ENCODE measurements at places on chromosomes 3 and 15.

DNA sequence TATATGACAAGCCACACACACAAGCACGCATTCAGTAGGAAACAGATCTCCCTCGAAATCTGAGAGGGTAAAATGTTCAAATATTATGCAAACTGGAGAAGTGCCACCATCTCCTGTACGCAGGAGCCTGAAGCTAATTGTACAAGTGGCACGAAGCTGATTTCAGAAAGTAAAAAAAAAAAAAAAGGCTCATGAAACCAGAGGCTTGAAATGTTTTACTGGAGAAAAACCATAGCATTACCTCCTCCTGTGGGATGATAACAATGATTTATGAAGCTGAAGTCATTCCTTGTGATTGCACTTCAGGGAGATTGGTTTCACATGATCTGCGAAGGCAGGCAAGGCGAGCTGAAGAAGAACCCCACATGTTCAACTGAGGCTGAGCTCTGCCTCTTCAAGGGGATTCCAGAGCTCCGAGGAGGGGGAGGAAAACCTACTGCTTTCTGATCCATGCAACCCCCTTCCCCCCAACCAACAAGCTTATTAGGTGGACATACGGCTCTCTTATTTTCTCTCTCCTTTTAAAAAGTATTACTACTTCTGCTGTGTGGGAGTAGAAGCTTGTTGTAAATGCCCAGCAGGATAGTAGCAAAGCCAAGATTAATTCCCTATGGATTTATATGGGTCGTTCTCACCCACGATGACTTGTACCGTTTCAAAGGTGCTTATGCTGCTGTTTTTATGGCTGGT, 101.1 kb downstream of the GREM1 start:
- no peak for DNase-seq

DNA sequence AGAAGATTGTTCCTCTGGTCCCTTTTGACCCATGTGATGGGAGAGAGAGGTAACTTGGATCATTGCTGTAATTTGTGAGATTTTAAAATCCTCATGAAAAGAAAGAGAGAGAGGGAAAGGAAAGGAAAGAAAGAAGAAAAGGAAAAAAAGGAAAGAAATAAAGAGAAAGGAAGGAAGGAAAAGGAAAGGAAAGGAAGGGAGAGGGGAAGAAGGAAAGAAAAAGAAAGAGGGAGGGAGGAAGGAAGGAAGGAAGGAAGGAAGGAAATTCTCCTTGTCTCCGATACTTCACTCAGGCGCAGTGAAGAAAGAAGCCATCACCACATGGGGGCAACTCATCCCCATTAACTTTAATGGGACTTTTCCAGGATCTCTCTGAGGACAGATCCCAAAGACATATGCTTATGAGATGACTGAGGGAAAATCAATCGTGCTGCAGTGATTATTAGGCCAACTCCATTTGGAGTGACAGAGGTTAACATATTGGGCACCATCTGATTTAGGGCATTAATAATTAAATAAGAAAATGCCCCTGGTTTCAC, 123.0 kb downstream of the MEGF11 start:
- DNase-seq: no peak

DNA sequence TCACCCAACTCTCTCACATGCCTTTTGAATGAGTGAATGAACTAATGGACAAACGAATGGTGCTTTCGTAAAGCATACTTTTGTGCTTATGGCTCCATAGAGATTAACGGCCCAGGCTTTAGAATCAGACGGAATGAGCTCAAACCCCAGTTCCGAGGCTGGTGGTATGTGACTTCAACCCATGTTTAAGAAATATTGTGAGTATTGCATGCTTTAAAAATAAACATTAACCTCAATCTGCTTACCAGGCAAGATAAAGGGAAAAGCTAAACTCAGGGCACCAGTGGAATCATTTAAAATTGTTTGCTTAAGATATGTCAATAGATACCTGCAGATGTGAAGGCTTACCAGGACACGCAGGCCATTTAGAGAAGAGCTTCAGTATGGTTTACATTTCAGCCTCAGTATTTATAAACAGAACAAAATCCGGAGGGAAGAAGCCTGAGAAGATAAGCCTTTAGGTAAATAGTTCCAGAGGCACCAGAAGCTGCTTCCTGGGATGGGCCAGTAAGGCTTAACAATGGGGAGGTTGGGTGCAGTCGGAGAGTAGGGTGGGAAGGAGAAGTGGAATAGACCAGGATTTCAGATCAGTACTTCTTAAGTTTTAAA, 186.4 kb downstream of the ADAMTS9 start:
- DNase-seq: no peak

DNA sequence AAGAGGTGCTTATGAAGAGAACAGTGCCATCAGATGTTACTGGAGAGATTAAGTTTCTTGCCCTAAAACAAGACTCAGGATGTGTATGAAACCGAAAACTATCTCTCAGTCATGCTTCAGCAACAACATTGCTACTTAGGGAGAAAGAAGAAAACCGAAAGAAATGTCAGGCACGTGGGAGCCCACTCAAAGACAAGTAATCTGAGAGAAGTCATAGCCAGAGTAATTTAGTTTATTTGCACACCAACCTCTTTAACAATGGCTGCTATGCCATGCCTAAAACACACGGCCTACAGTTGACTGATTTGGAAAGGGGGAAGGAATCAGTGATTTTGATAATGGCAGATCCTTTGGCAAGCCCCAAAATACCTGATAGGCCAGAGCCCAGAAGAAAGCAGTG, 162.9 kb downstream of the TIGIT start:
- no peak for DNase-seq

- no peak for DNase-seq
These were observed 98.9 kb downstream of the ULK4 start for GRCh38 chr3:41863024-41863423.

GRCh38 chr3:45035441-45036301, 9.6 kb downstream of the CLEC3B start:
- no peak for DNase-seq

GRCh38 chr15:57090496-57090859, 172.0 kb downstream of the TCF12 start:
- no peak for DNase-seq

DNA sequence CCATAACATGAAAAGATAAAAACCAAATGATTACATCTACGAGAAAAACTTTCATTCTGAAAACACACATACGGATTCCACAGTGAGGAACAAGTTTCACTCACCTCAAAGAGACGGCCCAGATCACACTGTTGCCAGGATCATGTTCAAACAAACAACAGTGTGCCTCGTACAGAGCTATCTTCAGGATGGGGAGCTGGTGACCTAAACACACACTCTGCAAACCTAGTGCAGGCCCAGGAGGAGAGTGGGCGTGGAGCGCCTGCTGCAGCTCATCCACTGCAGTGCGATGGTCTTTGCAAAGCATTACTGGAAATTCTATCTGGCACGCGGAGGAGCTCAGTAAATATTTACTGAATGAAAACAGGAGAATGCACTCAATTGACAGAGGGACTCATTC, 38.5 kb downstream of the TAMM41 start:
- DNase-seq: no peak

DNA sequence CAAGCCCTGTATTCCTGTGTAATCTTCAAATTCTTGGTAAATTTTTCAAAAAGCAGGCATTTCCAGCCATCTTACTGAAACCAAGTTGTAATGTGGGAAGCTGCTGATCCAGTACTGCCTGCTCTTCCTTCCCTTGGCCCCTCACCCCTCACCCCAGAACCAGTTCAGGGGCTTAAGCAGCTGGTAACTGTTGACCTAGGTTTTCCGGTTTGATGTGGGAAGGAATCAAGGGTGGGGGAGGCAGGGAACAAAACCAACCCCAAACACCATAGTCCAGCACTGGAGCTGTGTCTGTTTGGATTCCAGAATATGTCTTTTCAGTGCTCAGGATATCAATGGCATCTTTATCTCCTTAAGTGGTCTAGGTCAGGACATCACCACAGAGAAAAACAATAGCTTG, 26.7 kb downstream of the SNX1 start:
- no peak for DNase-seq

- no peak for DNase-seq
These were observed 22.7 kb upstream of the EPHB3 start for GRCh38 chr3:184538666-184539431.

GRCh38 chr15:42890161-42890913, 30.2 kb downstream of the TTBK2 start:
- DNase-seq: no peak

GRCh38 chr3:19960696-19961095, 13.8 kb downstream of the RAB5A start:
- no peak for DNase-seq

GRCh38 chr3:195001961-195002861, 268.7 kb downstream of the XXYLT1 start:
- no peak for DNase-seq

GRCh38 chr3:188315553-188315952, 161.6 kb downstream of the LPP start:
- no peak for DNase-seq

DNA sequence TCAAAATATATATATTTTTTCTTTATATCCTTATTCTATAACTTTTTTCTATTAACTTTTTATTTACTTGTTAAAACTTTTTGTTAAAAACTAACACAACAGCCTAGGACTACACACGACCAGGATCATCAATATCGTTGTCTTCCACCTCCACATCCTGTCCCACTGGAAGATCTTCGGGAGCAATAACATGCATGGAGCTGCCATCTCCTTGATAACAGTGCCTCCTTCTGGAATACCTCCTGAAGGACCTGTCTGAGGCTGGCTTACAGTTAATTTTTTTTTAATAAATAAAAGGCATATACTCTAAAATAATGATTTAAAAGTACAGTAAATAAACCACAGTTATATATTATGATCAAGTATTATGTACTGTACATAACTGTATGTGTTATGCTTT, 58.9 kb downstream of the SFMBT1 start:
- DNase-seq: no peak

- DNase-seq: no peak
These were observed 307.0 kb upstream of the RASGRP1 start for GRCh38 chr15:38871638-38872037.

- DNase-seq: no peak
These were observed 34.6 kb upstream of the ESYT3 start for GRCh38 chr3:138399766-138400165.

- no peak for DNase-seq
These were observed 413.1 kb upstream of the ARRDC4 start for GRCh38 chr15:97547381-97547780.

- DNase-seq: no peak
These were observed 185.8 kb upstream of the BCL6 start for GRCh38 chr3:187931101-187931500.

DNA sequence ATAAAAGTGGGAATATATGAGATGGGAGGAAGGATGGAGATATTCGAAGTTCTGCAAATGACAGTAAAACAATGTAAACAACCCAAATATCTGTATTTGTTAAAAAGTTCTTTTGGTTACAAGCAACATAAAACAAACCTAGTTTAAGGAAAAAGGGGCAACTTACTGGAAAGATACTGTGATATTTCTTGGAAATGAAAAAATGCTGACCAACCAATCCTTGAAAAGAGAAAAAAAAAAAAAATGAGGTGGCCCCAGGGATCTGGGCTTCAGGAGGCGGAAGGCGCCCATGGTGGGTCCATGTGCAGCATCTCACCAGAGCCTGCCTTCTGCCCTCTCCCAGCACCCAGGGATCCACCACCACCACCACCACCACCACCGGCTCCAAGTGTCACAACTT, 59.1 kb downstream of the VGLL4 start:
- no peak for DNase-seq

DNA sequence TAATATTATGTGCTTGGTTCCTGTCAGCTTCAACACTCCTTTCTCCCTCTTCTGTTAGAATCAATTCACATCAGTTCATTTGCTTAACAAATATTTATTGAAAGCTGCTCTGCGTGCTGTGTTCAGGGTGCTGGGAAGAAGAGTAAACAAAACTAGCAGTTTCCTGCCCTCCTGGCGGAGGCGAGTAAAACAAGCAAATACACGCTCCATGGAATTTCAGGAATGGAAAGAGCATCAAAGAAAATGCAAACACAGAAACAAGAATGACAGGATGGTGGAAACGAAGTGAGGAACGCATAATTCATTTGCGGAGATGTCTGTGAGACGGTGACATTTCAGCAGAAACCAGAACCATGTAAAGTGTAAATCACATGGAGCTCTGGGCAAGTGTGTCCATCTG, 49.4 kb upstream of the SPTSSB start:
- DNase-seq: no peak
